ENCODE measurements at places on chromosomes 1 and 21. TPM values are rescaled to one million over a fixed set of nuclear protein-coding genes. Genes with fewer than 3 reads are reported as not detected.

Gene CELA3B
- 7.4 TPM for total RNA-seq

- DNase-seq = no peak
Observed at GRCh38 chr1:222109836-222110235, 367.9 kb upstream of the DUSP10 start.

GRCh38 chr1:109807822-109808680 lies 44.3 kb upstream of the EPS8L3 start:
- no peak for DNase-seq

DNA sequence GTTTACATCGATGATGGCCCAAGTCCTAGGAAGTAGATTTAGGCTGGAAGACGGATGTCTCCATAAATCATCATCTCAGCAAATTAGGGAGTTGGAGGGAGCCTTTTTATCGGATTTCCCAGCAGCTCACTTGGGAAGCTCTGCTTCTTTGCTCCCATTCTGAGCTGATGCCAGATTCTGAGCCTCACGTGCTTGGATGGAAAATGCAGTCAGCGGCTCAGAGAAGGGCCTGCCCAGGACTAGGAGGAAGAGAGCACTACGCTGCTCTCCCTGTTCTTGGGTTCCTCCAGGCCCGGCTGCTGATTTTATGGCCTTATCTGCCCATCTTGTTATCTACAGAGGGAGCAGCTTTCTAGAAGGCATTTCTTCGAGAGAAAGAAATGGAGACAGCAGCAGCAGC lies 42.0 kb downstream of the UBIAD1 start:
- no peak for DNase-seq

- DNase-seq = no peak
Observed at GRCh38 chr1:247375747-247376146, 40.2 kb upstream of the NLRP3 start.

- DNase-seq = no peak
Observed at GRCh38 chr1:197911857-197912696, 5.1 kb upstream of the LHX9 start.

DNA sequence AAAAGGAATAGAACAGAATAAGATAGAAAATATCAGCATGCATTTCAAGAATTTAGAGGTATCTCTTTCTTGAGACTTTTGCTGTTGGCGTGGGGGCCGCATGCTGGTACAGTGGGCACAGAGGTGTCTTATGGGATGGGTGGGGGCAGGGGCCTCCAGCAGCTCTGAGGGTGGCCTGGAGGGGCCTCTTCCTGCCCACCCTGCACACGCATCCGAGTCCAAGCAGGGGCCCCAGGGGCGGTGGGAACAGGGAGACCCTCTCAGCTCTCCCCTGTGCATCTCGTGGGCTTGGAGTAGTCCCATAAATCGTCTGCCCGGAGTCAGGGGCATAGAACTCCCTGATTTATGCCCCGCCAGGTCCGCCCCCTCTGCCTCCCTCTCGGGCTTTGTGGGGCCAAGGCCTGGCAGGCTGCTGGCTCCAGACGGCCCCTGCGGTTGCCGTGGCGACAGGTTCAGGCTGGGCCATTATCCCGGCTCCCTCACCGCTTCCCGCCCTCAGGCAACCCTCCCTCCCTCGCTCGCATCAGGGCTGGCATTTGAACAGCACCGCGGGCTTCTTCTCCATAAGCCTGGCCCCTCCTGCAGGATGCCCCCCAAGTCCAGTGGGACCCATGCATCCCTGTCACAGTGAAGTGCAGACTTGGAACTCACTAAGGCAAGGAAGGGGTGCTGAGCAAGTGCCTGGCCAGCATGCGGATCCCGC lies 133.2 kb upstream of the ZBTB40 start:
- DNase-seq = peak; percentile 34

DNA sequence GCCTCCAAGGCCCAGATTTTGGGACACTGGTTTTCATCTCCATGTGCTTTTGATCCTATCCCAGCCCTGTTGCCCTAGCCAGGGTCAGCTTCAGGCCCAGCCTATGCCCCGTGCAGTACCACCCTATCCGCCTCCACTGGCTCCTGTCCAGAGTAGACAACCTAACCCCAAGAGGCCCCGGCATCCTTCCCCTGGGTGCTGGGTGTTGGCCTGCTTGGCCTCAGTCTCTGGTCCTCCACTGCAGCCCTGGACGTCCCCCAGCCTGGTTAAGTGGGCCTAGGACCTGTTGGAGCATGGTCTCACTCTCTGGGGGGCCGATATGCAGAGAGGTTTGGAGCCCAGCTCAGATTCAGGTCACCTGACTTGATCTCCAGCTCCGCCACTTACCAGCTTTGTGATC lies 1.6 kb downstream of the CSF3R start:
- no peak for DNase-seq

DNA sequence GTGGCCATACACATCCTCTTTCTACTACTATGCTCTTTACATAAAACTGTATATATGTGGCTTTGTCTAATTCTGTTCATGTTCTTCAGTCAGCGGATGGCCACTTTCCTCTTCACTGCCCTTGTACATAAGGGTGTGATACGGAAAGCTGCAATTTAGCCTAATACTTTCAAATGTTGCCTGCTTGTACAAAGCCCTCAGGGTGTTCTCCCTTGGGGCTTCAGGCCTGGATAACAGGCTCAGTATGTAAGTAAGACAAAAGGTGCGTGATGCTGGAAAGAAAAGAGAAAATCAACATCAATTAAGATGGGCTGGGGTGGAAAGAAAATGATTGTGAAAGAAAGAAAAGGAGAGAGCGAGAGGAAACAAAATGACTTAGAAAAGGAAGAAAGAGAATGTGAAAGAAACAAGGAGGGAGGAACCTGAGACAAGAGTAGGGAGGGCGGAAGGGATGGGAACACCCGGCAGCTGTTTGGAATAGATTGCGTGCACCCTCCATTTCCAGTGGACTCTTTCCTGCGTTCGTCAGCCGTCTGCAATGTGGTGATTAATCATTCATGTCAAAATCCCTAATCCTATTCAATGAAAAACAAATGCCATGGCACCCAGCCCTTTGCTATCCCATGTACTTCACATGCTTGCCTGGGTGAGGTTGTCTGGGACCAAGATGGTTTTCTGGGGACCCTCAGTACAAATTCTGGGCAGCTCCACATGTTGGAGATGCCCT lies 553.6 kb downstream of the NUF2 start:
- DNase-seq = no peak
